ENCODE measurements at places on chromosomes 7 and 10.

- no peak for DNase-seq
Observed at GRCh38 chr7:926061-927030, 28.1 kb downstream of the ADAP1 start.

- no peak for DNase-seq
Observed at GRCh38 chr7:73738220-73738611, 386 bp downstream of the ABHD11 start.

- no peak for DNase-seq
Observed at GRCh38 chr10:31875608-31876007, 53.0 kb downstream of the ARHGAP12 start.

DNA sequence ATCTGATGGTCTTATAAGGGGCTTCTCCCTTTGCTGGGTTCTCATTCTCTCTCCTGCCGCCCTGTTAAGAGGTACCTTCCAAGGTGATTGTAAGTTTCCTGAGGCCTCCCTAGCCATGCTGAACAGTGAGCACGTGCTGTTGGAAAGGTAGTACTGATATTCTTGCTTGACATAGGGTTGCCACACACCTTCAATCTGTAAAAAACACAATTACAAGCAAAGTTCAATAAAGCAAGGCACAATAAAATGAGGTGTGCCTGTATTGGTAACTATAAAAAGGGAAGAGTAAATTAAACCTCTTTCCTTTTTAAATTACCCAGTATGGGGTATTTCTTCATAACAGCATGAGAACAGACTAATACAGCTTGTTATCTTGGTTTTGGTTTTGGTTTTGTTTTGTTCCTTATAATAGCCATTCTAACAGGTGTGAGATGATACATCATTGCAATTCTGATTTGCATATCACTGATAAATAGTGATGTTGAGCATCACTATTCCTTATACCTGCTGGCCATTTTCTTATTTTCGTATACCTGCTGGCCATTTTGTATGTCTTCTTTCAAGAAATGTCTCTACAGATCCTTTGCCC, 164.9 kb upstream of the TRIM24 start:
- no peak for DNase-seq

- DNase-seq = no peak
Observed at GRCh38 chr7:47535704-47536628, 45.9 kb downstream of the TNS3 start.

DNA sequence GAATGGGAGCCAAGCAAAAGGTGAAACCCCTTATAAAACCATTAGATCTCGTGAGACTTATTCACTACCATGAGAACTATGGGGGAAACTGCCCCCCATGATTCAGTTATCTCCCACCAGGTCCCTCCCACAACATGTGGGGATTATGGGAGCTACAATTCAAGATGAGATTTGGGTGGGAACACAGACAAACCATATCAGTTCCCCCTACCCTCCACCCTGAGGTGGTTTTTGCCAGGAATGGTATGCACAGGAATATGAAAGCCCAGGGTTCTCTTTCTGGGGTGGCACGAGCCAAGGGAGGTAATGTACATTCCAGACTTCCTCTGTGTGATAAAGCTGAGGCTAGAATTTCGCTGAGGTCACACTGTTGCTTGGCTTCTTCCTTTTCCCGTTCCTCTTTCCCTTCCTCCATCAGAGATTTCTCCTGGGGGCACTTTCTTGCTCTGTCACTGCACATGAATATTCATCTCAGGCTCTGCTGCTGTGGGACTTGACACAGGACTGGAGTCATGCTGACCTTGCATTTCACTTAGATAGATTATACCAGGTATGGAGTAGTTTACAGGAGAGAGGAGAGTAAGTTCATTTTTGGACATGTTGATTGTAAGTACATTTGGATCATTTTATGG, 347.0 kb upstream of the MTPN start:
- no peak for DNase-seq

DNA sequence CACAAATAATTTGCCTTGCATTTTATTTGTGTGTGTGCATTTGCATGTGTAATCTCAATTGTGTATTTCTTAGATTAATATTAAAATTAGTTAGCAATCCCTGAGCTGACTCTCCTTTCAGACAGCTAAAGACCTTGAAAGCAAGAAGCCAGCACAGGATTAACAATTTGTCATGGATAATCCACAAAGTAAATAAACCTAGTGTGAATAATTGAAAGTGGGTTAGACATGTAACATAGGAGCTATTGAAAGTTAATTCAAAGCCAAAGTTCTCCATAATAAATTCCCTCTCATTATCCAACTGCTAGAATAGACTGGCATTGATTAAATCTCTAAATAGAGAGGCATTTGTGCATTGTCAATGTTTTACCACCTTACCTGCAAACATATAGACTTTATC, 326.1 kb downstream of the PLXDC2 start:
- DNase-seq = no peak

GRCh38 chr10:88819290-88819689, 16.8 kb downstream of the LIPM start:
- DNase-seq = no peak

GRCh38 chr7:156560075-156560474, 80.5 kb upstream of the RNF32 start:
- DNase-seq = no peak
